ENCODE measurements at places on chromosomes 6 and 20.

DNA sequence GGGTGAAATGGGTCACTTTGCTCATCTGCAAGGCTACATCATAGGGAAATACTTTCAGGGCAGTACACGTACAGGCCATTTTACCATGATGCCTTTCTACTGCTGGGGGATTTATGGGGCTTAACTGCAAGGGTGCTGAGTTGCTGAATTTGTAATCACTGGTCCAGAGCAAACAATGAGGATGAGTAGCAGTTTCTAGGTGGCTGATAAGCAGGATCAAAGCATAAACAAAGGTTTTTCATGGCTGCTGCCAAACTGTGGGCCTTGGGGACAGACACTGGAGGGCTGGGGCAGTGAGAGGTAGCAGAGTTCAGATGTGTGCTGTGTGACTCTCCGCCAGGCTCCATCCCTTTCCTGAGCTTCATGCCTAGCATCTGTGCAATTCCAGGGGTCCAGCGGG is 68.3 kb downstream of the CNBD2 start:
- DNase-seq: no peak

DNA sequence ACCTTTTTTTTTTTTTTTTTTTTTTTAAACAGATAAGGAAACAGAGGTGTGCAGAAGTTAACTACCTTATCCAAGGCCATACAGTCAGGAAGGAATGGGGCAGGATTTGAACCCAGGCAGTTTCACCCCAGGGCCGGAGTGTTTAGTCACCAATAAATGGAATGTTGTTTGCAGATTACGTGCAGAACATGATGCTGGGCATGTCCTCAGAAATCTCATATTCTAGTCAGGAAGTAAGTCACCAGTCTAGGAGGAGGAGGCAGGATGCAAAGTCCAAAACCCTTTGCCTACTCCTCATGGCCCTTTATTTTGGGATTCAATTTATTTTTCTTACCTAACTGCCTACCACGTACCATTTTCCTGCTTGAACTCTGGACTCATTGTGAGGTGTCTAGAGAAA is 57.1 kb upstream of the LRRC1 start:
- DNase-seq: no peak

DNA sequence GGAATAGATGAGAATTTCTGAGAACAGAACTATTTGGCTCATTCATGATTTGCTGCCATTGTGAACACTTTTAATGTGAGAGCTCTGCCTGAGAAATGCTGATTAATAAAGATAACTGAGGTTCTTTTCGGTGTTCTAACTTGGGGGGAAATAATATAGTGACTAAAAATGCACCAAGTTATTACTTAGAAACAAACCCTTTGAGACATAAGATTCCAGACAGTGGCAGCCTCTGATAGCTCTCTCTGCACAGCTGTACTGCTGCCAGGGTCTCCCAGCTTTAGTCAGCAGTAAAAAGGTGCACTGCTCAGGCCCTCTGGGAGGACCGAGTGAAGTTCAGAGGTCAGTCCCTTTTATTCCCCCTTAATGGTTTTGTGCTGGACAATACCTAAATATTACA is 2.5 kb upstream of the PRDM1 start:
- DNase-seq: no peak

- DNase-seq: peak; percentile 1
These were observed at the start of gene RUNX2 for GRCh38 chr6:45327956-45328522. TSS of gene RUNX2 (plus strand) at chr6:45328330. CDS start at chr6:45328727, 397 bp downstream.

DNA sequence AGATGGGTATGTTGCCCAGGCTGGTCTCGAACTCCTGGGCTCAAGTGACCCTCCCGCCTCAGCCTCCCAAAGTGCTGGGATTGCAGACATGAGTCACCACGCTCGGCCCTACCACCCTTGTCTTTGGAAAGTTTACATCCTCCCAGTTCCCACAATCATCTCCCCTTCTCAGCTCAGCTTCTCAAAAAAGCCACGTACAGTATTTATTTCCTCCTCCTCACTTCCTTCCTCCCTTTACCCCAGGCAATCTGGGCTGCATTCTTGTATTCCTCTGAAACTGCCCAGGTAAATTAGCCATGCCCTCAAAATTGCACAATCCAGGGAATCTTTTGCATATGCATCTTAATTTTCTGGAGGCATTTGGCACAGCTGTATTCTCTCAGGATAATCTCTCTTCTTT is 7.4 kb upstream of the SLC23A2 start:
- no peak for DNase-seq

DNA sequence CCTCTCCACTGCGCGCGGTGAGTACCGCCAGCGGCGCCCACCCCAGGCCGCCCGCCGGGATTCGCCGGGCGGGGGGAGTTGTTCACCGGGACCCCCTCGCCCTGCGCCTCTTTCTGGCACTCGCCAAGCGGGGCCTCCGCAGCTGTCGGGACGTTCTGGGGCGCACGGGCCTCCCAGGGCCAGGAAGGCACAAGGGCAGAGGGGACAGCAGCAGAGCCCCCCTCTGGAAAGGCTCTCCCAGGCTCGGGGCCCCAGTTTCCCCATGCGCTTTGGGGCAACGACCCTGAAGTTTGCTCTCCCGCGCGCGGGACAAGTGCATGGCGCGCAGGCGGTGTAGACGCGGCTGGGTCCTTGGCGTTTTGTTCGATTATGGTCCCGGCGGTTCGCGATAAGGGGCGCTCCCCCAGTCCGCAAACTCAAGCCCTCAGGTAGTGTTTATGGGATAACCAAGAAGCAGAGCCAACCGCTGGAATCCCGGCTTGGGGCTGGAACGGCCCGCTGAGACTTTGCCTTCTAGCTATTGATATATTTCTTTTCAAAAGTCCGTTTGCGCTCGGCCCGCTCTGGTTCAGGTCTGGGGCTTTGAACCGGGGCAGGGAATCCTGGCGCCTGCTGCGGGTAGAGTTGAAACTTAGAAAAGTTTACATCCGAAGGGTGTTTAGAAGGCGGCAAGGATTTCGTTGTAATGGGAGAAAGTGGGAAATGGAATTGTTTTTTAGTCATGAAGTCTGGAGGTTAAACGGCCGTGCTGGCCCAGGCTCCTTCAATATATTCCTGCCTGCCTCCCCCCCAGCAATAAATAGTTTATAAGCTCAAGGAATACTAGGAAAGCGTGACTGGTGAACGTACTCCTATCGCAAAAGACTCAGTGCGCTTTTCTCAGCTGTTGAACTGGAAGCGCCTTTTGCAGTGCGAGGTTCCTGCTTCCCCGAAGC is 595 bp downstream of the EYA2 start:
- DNase-seq: no peak

DNA sequence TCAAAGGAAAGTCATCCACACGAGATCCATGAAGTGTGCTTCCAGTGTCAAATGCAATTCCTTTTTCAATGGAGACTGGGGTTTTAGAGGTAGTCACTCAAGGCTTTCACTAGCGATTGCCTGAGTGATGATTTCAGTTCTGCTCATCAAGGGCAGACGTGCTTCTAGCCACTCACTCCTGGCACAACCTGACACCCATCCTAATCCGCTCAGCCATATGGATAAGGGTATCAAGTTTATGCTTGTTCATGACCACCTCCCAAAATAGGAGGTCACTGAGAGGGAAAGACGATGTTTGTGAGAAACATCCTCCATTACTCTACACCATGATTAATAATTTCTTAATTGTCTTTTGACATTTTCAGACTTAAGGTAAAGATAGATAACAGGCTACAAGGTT is 91.3 kb upstream of the HEY2 start:
- DNase-seq: no peak

DNA sequence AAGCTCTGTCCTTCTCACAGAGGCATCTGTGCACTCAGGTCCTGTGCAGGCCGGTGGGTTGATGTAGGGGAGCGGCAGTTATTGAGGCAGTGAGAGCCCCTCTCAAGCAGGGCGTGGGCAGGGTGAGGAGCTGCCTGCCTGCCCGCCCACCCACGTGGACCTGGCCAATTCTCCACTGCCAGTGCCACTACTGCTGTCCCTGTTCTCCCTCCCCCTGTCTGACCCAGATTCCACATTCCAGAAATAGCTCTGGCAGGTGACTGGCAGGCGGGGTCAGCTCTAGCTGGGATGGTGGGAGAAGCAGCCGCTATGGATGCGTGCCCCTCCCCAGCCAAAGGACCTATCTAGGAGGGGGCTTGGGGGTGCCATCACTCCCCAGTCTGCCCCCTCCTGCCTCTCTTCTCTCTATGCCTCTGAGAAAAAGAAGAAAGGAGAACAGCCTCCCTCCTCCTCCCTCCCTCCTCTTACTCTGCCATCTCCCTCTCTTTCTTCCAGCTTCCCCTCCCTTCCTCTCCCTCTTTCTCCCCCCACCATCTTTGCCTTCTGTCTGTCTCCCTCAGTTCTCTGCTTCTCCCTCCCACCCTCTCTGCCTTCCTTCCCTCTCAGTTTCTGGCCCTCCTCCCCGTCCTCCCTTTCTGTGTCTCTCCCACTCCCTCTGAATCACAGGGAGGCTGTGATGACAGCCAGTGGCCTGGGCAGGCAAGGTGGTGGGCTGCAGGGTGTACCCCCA is 86.5 kb upstream of the MYL9 start:
- no peak for DNase-seq

GRCh38 chr6:25698631-25699030 is 46.6 kb downstream of the SCGN start:
- DNase-seq: no peak

GRCh38 chr6:125094563-125094962 is 59.0 kb upstream of the TPD52L1 start:
- no peak for DNase-seq

DNA sequence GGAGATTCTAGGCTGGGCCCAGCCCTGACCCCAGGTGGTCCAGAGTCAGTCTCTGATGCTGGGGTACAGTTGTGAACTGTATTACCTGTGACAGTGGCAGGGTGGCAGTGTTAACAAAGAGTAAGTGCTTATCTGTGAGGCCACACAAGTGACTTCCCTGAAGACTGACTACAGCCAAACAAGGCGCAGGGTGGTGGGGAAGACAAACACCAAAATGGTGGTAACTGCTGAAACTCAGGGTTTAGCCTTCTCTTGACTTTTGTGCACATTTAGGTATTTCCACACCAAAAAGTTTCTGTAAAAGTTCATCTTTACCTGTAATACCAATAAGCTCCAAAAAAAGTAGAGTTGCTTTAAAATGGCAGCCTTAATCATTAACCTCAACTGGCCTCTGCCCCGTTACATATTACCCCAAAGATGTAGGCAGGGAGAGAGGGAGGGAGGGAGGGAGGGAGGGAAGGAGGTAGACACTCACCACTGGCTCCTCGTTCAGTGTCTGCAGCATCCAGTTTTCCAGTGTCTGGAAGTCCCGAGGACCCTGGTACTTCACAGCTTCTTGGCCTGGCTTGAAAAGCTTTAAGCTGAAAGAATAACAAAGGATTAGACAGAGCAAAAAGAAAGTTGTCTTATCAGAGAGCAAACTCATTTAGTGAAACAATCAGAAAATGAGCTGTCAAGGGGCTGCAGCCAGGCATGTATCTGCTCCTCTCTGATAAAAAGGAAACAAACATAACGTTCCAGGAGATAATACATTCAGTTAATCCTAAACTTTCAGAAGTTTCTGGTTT is 11.3 kb downstream of the TXNDC5 start:
- no peak for DNase-seq

GRCh38 chr6:100161782-100162365 is 167.9 kb upstream of the MCHR2 start:
- DNase-seq: no peak

GRCh38 chr6:133681891-133682290 is 207.0 kb upstream of the TCF21 start:
- no peak for DNase-seq

DNA sequence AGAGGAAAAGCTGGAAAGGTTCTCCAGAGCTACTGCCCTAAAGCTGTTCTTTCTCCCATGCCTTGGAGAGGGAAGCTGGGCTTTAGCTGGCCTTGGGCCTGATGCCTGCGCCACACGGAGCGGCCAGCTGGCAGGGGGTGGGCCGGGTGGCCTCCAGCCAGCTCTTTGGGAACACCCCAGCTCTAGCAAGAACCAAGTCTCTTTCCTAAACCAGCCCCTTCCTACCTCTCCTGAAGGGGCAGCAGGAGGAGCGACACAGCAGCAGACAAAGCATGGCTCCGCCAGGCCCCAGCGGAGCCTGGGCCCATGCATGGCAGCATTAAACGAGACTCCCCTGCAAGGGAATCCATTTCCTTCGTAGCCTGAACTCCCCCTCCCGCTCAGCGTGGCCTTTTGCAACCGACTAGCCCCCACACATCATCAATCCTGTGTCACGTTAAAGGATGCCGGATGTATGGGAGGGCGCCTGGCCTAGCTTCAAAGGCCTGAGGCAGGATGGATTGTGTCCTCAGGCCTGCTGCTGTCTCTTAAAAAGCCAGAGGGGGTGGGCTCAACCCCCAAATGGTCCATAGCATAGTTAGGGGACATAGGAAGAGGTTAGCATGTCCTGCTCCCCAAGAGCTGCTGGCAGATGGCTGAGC is 14.0 kb downstream of the MRPS18A start:
- DNase-seq: no peak

Data from HuH-7 (cell line).